ENCODE measurements at places on chromosomes 2 and 18. TPM values are rescaled to one million over a fixed set of nuclear protein-coding genes. Genes with fewer than 3 reads are reported as not detected.

Gene PRSS56
- not detected for total RNA-seq

Gene RAB27B
- 0.08 TPM for total RNA-seq

Gene GPAT2
- total RNA-seq: 6.6 TPM

Gene CASP8
- total RNA-seq: 4.5 TPM

Gene DIS3L2
- total RNA-seq: 18.6 TPM

Gene PROKR1
- 0.08 TPM for total RNA-seq
